Naive B cell (primary cell): ENCODE measurements at places on chromosomes 2 and 18. TPM values are rescaled to one million over a fixed set of nuclear protein-coding genes. Genes with fewer than 3 reads are reported as not detected.

Gene CTAGE1
- polyA plus RNA-seq = not detected

Gene SNRNP200
- 74.0 TPM for polyA plus RNA-seq

Gene TRAPPC12
- polyA plus RNA-seq = 33.0 TPM

DNA sequence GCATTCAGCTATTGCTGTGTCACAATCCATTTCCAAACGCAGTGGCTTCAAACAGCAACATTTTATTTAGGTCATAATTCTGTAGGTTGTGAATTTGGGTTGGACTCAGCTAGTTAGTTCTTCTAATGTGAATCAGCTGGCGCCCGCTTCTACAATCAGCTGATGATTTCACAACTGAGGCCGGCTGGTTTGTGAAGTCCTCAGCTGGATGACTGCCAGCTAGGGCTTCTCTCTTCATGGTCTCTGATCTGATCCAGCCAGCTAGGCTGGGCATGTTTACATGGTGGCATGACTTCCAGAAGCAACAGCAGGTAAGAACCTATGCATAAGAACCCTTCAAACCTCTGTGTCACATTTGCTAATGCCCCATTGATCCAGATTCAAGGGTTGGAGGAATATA, 172.0 kb downstream of the SLC4A10 start:
- no peak for DNase-seq

GRCh38 chr18:13868501-13869271, 44.7 kb downstream of the MC5R start:
- no peak for DNase-seq

GRCh38 chr2:205571360-205571959, 110.8 kb upstream of the NRP2 start:
- DNase-seq = no peak

- no peak for DNase-seq
Measured at GRCh38 chr2:104766683-104767082, 87.2 kb upstream of the POU3F3 start.

GRCh38 chr2:205880048-205880447, 197.7 kb downstream of the NRP2 start:
- no peak for DNase-seq

DNA sequence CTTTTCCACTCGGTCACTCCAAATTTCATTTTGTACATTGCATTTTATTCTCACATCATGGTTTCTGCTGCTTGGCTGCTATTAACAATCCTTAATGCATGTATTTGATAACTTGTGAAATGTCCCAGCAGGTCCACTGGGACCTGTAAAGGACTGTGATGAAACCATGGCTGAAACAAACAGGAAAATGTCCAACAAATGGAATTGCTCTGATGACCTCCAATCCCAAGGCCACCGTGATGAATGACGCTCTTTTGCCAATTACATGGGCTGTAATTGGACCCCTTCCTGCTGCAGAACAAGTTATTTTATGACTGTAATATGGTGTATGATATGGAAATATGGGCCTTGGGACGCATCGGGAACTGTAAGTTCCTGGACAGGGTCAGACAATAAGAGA, 224.2 kb upstream of the CXCR4 start:
- no peak for DNase-seq

DNA sequence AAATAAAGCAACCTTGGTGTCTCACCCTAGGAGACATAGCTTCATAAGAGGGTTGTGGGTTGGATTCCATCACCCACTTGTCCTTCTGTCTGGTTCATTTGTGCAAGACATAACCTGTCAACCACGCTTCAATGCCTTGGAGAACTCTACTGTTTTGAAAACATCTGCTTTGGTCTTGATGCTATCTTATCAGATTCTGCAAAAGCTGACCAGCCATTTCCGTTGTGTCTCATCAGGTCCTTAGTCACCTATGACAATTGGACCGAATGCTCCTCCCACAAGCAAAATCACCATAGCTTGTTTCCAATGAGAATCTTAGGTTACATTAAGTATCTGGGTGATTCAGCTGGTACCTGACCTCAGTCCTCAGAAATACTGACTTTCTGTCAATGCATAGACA, 35.4 kb downstream of the STAT4 start:
- DNase-seq = no peak

DNA sequence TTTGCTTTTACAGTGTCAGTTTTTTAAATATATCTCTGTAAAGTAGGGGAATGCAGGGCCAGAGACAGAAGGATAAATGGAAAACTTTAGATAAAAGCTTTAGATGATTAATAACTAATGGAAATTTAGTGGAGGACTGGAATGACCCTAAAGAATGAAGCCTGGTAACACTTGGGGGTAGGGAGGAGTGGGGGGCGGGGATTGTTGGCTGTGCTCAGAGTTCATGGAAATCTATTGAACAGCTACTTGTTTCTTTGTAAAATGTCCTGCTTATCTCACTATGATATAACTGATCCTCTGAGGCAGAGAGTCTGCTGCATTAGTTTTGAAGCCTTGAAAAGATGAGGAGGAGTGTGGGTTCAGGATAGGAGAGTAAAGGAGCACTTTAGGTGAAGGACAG, 90.5 kb downstream of the TMEM185B start:
- no peak for DNase-seq

GRCh38 chr18:25726298-25726697, 364.1 kb downstream of the SS18 start:
- DNase-seq = no peak

DNA sequence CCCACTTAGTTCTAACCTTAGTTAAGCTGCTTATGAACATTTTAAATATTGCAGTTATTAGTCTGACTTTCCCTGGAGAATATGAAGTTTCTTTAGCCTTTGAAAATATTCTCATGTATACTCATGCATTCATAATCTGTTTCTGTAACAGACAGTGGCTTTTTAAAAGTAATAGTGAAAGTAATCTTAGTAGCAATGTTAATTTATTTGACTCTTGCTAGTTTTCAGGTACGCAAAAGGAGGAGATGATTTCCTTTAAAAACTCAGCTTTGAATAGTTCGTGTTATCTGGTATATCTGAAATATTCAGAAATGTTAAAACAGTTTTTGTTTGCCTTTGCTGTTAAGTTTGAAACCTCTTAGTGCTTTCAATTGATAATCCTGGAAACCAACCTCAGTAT, 3.8 kb downstream of the ANKRD12 start:
- DNase-seq = no peak
